ENCODE measurements at places on chromosomes 6 and 20.

GRCh38 chr6:41524634-41525011 lies 21.6 kb upstream of the FOXP4 start:
- DNase-seq, result no peak

DNA sequence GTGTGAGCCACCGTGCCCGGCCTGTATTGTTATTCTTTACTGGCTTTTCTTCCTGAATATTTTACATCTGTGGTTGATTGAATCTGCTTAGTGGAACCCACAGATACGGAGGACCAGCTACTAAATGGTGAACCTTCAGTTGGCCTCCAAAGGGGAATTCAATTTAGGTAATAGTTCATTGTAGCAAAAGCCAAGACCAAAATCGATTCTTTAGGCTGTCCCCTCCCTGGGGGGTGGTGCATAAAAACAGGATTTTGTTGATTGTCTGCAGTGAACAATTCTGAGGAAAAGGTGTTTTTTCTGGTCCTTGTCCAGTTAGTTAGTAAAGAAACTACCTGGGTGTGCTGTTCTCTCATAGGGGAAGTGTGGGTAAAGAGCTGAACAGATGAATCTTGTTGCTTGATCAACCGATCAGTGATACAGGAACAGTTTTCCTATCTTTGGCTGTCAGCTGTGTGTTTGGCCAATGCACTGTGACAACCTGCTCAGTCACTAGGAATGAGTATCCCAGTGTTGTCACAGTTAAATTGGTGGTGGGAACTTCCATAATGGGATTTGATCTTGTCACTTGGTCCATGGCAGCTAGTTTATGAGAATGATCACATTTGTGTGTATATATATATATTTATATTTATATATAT lies 19.5 kb downstream of the LHFPL5 start:
- no peak for DNase-seq

DNA sequence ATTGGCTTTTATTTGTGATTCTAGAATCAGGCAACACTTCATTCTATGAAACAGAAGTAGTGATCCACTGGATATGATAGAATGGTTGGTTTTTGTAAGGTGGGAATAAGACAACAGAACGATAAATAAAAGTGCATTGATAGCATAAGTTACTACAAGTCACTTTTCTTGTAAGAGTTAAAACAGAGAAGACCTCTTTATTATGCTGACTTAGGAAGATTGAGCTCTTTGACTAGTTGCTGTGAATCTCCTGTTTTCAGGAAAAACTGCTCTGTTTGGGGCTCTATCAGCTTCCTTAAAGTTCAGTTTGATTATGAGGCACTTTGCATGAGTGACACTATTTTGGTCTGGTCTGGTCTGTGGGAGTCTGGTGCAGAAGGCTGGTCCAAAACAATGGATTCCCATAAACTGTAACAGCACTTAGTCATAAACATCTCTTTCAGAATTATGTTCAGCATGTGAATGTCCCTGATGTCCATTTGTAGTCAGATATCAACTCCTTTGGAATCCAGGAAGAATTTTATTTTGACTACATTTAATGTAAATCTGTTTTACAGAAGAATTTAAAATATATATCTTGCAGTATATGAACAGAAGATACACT lies 35.0 kb upstream of the DSE start:
- DNase-seq, result no peak

- no peak for DNase-seq
Measured at GRCh38 chr6:119978274-119978889, 628.8 kb upstream of the MAN1A1 start.

DNA sequence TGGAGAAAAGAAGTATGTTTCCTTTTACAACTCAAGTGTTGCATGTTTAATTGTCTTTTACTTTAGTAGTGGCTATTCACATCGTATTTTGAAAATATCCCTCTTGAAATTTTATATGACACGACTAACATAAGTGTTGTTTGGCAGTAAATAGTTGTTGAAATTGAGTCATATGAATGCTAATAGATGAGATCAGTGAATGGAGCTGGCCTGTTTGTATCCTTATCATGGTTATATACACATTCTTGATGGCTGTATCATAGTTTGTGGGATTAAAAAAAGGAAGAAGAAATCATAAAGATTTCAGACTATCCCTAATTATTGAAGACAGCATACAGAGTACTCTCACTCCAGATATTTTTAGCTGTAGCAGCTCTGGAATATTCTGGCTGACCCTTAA lies 8.2 kb upstream of the RAE1 start:
- DNase-seq, result no peak

- no peak for DNase-seq
Measured at GRCh38 chr6:27617046-27617687, 144.3 kb upstream of the ZNF184 start.

DNA sequence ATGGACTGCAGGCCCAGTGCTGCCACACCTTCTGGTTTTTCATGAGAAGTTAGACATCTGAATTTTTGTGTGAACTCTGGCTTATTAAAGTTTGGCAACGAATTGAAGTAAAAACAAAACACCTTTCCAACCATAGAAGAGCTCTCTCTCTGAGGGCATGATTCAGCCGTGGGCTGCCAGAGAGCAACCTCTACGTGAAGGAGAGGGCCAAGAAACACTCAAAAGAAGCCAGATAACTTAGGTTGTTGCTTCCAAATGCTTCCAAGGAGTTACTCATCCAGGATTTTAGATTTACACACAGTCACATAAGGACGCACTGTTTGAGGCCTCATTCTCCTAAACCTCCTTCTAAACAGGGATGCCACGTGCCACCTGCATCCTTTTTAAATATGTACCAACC lies 65.5 kb downstream of the NRN1 start:
- DNase-seq, result no peak

- DNase-seq, result no peak
Measured at GRCh38 chr6:150910561-150910960, 45.1 kb downstream of the MTHFD1L start.

DNA sequence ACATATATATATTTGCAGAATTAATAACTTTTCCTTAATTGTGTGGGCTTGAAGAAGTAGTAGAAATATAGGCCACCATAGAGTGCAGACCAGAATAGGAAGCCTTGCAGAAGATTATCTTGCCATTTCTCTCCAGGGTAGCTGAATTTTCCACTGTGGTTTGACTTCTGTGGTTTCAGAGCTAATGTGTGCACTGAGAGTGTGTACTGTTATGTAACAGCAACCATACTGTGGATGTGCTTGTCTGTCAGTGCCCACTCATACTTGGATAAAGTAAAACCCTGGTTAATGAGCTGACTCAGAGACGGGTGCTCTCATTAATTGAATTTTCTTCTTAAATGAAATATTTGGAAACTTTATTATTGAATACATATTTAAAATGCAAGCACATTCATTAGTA lies 57.2 kb downstream of the CEP43 start:
- DNase-seq, result peak; percentile 17

GRCh38 chr6:52227495-52227894 lies 16.8 kb downstream of the IL17F start:
- DNase-seq, result peak; percentile 12

DNA sequence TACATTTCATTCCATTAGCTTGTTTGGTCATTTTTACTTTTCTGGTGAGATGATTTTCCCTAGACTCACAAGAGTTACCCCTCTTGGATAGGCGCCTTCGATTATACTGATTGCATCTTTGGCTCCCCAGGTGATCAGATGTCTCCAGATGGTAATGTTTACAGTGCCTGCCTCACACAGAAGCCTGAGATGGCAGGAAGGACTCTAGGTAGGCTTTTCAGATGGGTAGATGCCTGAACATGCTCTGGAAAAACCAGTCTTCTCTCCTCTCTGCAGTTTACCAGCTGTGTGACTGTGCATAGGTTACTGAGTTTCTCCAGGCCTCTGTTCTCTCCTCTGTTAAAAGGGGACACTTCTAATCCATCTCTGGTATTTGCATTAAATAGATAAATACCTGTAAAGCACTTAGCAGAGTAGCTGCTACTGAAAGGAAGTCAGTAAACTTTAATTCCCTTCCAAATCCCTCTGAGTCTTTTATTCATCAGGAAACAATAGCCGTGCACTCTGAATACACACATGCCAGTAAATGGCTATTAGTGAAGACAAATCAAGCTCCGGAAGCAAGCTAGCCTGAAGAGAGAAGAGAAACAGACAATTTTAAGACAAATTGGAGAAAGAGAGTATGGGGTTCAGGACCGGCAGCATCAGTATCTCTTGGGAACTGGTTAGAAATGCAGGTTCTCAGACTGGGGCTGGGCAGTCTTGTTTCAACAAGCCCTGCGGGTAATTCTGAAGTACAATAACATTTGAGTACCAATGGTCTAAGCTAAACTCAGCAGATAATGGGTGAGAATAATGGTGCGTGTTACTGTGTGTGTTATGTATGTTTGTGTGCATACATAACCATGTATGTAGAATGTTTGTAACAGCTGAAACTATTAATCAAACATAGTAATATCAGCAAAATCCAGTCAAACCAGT lies 139.4 kb downstream of the UST start:
- DNase-seq, result no peak

- no peak for DNase-seq
Measured at GRCh38 chr6:120214088-120214499, 864.5 kb upstream of the MAN1A1 start.

- DNase-seq, result no peak
Measured at GRCh38 chr6:127392301-127392700, 48.9 kb upstream of the ECHDC1 start.

- DNase-seq, result no peak
Measured at GRCh38 chr6:101146389-101146788, 247.1 kb upstream of the GRIK2 start.

GRCh38 chr6:10626154-10626741 lies 68.2 kb downstream of the C6orf52 start:
- DNase-seq, result no peak

DNA sequence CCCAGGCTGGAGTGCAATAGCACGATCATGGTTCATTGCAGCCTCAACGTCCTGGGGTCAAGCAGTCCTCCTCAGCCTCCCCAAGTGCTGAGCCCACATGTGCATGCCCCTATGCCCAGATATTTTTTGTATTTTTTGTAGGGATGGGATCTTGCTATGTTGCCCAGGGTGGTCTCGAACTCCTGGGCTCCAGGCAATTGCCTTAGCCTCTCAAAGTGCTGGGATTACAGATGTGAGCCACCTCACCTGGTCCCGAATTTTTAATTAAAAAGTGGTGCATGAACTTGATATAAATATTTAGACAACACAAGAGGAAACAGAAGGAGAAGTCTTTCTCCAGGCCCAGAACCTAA lies 7.1 kb upstream of the RNF114 start:
- DNase-seq, result no peak

DNA sequence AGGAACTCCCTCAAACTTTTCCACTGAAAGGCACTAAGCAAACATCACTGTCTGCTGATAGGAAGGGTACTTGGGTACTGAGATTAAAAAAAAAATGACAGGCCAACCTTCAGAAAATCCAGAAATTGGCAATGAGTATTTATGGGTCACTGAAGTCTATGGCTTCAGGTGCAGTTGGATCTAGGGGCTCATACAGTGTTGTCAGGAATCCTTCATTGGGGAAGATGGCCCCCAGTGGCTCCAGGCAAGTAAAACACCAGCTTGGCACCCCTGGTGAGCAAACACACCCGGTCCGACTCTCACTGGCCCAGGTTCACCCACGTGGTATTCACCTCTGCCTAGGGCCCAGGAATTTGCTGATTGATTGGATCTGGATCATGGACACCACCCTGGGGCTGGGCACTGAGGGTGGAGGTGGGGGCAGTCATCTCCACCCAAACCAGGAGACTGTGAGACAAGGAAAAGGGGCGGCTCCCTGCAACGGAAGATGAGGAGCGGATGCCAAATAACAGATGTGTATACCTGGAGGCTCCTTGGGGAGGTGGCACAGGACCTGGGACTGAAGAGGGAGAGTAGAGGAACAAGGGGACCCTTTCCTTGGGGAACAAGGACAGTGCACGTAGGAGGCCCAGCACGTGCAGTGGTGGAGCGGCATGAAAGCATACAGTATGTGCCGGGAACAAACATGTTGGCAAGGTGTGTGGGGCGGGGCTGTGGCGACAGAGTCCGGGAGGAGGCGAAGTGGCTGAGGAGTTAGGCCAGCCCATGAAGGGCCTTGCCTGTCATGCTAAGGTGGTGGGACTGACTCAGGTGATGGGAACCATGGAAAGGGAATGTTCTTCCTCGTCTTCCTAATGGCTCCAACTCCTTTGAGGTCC lies 4.7 kb downstream of the SLC2A10 start:
- DNase-seq, result no peak

DNA sequence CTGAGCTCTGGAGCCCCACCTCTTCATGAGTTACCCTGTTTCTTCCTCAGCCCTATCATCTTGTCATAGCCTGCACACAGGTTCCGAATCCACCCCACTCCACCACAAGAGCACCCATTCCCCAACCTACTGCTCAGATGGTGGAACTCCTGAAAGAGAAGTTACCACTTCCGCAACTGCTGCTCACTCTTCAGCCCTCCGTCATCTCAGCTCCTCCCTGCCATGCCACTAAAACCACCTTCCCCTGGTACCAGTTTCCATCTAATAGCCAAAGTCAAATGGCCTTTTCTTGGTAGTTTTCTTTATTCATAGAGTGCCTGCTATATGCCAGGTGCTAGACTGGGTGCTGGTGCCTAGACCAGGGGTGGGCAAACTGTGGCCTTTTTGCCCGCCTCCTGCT lies 3.9 kb downstream of the RAB22A start:
- no peak for DNase-seq

DNA sequence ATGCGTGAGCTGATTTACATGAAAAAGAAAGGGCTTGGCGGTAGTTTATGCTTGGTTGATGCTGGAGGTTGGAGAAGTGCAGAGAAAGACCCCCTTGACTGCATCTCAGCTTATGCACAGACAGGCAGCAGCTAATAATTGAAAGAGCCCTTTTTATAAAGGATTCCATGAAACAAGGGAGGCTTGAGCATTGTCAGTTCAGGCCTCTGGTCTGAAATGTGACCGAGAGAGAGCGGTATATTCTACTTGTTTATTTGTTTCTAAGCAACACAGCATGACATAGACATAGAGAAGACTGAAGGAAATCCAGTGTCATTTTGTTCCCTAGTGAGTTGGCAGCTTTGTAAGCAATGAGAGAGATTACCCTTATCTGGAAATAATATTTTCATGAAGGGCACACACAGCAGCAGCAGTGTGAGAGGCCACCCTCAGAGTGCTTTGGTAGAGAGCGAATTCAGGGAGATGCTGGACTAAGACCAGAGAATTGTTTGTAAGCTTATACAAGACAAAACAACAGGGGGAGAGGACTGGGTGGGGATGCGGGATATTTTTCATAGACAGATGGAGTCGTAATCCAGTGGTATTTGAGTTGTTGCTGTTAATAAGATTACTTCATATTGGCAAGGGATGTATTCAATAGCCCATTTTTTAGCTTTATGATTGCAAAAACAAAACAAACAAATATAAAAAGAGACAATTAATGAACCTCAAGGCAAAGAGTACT lies 34.6 kb upstream of the LAMA2 start:
- no peak for DNase-seq

DNA sequence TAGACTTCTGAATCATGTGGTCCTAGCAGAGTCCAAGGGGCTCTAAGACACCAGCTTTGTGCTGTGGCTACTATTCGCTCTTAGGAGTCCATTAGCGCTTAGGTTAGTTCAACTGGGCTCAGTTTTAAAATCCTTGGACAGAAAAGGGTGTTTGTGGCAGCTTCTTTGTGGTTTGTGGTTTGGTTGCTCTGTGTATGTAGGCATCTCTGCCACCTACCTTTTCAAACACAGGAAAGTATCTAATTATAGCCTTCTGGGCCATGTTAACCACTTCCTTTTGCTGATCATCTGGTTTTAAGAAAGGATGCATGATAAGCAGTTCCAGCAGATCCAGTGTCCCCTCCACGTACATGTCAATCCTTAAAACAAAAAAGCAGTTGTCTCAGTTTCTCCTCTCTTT lies 10.8 kb downstream of the GSTA4 start:
- DNase-seq, result no peak

- DNase-seq, result no peak
Measured at GRCh38 chr20:54869765-54870164, 394.4 kb downstream of the DOK5 start.
